Esophagus mucosa (tissue), 1 donor: ENCODE measurements at places on chromosomes 11 and 22.

DNA sequence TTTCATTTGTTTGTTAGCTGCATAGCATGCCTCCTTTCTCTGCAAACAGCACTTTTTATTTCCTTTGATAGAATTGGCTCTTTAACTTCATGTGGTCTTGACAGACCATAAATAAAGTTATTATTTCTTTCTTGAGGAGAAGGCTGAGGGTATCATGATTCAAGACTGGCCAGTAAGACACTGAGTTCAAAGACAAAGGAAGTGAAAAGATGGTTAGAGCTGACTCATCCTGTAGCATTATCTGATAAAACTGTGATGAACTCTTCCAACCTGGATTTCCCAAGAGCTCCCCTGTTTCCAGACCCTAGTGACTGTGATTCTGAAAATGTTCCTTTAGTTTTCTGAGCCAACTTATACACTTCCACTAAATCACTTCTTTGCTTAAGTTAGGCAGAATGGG, 179.3 kb upstream of the FAT3 start:
- ATAC-seq = no peak

GRCh38 chr11:62020661-62021060, 53.2 kb upstream of the FTH1 start:
- no peak for ATAC-seq

DNA sequence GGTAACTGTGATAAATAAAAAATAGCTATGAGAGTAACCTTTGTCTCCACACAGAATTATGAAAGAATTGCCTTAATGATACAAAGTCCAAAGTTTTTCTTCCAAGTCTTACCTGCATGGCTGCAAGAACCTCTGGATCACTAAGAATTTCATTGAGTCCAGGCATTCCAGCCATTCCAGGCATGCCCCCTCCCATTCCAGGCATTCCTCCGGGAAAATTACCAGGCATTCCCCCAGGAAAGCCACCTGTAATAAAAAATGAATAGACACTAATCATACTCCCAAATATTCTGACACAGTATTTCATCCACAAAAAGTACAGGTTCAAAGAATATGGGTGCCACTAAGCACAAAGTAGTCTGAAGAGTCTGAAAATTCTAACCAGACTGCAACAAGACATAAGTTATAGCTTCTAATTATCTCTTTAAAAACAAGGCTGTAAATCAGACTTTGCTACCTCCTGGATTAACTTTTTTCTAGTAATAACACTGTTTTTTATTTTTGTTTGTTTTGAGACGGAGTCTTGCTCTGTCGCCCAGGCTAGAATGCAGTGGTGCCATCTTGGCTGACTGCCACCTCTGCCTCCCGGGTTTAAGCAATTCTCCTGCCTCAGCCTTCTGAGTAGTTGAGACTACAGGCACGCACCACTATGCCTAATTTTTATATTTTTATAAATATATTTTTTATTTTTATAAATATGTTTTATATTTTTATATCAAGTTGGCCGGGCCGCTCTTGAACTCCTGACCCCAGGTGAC, 8.0 kb upstream of the SLC25A17 start:
- no peak for ATAC-seq

DNA sequence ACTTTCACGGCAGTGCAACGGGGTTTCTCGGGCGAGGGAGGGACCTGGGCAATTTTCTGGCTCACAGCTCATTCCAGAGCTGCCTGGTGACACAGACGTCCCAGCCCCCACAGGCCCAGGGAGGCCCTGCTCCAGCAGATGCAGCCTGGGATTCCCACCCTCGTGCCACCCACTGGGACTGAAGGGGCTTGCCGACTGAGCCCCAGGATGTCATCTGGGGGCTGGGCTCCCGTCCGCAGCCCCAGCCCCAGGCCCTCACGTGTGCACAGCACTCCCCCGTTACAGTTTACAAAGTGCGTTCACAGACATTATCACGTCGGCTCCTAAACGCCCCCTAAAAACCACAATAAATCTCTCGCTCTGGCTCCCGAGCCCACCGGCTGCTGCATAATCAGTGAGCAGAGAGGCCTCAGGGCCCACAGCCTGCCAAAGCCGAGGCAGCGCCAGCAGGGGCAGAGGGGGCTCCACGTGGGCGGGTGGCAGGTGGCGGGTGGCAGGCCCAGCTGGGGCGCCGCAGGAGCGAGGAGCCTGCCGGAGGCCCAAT, 76.9 kb upstream of the TCF20 start:
- ATAC-seq = no peak

DNA sequence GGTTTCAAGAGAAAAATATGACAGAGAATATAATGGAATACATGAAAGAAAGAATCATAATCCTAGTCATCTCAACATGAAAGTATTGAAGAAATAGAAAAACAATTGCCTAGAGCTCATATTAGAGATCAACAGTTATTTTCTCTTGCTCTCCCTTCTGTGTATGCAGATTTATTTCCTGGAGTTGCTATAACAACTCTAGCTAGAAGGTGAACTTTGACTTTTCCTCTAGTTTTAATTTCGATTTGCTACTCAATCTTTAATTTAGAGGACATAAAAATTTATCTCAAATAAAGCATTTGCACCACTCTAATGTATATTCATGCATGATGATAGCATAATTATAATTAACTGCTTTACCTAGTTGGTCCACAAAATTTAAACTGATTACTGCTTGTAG, 84.6 kb upstream of the PICALM start:
- no peak for ATAC-seq

DNA sequence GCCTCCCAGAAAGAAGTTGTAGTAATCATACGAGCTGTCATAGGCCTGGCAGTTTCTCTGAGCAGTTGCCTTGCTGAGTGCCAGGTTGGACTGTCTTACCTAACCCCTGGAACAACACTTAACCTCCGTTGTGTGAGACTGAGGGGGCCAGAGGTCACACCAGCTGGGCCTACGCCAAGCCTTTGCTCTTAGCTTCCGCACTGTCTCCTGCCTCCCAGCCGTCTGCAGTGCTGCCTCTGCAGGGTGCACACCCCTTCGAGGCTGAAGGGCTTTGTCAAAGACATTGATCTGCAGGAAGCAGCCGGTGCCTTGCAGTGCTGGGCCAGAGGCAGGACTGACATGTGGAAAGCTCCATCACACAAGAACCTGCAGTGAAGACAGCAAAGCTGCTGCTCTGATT, 16.7 kb downstream of the TAB1 start:
- no peak for ATAC-seq

GRCh38 chr11:116072133-116072532, 567.9 kb upstream of the CADM1 start:
- ATAC-seq = no peak

- no peak for ATAC-seq
These were observed 10.3 kb upstream of the UCP3 start for GRCh38 chr11:74019104-74019738.

DNA sequence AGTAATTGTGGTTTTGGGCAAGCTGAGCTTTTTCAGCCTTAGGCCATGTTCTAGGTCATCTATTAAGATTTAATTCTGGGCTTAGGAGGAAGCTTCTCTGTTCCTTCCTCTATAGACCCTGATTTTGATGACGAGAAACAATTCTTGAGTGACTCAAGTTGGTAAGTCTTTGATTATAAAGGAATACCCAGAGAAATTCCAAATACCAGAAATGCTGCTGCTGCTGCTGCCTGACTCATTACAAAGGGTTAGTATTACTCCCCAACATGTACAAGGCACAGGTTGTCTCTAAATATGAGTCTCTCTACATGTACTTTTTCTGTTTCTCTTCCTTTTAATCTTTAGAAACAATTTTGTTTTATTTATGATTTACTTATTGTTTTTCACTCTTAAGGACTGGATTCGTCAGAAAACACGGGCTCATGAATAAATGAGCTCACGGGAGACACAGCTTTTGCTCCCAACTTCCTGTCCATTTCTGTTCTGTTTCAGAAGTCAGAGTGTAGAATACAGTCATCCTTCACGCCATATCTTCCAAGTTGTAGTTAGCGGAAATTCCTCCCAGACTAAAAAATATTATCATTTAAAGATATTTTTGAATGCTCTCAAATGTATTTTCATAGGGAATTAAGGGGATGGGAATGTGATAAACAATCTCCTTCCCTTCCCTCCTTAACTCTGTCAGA, 31.8 kb upstream of the RBMXL2 start:
- ATAC-seq = no peak

DNA sequence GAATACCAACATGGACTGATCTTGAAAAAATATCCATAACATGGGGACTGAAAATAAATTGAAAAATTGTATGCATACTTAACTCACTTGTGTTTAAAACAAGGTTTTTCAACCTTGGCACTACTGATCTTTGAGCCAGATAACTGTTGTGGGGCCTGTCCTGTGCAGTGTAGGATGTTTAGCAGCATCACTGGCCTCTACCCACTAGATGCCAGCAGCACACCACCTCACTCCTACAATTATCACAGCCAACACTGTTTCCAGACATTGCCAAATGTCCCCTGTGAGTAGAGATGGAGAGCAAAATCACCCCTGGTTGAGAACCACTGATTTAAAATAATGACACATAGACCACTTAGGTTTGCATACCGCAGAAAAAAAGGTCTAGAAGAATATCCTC, 45.0 kb upstream of the SLC1A2 start:
- ATAC-seq = no peak

GRCh38 chr11:11605181-11605580, 16.6 kb downstream of the GALNT18 start:
- no peak for ATAC-seq

DNA sequence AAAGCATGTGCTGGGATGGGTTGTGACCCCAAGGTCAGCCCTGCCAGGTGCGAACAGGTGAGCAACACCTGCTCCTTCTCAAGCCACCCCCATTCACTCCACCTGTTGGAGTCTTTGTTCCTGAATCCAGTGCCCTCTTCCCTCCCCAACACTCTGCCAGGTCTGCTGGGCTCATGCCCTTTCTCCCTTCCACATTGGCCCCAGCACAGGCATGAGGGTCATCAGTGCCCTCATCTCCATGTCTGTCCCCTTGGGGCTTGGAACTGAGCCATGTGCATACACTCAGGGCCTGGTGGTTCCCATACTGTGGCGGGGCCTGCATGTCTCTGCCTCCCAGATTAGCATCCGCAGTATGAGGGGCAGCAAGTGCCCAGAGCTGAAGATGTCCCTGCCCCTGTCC, 19.1 kb downstream of the RFPL2 start:
- no peak for ATAC-seq

- no peak for ATAC-seq
These were observed 54.5 kb downstream of the TRIM44 start for GRCh38 chr11:35717043-35717442.

DNA sequence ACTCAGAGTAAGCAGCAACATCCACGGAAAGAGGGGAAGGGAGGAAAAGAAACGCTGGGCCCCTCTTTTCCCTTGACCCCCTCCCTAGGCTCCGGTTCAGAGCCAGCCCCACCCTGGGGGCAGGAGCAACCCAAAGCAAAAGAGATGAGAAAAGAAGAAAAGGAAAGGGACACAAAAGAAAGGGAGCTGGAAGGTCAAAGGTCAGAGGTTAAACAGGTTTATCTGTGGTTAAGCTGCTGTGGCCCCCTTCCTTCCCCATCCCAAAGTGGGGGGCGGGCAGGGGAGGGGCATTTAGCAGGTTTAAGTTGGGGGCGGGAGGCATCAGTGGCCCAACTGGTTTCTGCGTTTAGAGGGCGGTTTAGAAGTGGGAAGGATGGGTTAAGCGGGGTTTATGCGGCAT, 35.6 kb downstream of the SLC22A12 start:
- no peak for ATAC-seq

DNA sequence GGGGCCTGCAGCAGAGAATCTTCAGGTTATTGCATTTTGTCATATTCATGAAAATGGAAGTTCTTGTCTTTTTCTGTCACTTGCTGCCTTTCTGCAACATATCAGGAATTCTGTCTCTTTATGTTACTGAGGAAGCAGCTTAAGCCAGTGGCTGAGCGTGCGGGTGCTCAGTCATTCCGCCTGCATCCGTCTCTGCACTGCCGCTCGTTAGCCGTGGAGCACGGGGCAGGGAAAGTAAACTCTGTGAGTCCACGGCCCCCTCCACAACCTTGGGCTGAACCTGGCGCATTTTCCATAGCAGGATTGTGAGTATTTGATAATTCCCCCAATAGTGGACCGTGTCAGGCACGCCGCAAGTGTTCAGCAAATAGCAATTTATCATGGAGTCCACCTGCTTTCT, 1007.7 kb downstream of the BRD1 start:
- no peak for ATAC-seq

- ATAC-seq = no peak
These were observed 39.7 kb upstream of the CCDC89 start for GRCh38 chr11:85725510-85726258.

- ATAC-seq = no peak
These were observed 5.5 kb downstream of the PRPF19 start for GRCh38 chr11:60900673-60901404.

DNA sequence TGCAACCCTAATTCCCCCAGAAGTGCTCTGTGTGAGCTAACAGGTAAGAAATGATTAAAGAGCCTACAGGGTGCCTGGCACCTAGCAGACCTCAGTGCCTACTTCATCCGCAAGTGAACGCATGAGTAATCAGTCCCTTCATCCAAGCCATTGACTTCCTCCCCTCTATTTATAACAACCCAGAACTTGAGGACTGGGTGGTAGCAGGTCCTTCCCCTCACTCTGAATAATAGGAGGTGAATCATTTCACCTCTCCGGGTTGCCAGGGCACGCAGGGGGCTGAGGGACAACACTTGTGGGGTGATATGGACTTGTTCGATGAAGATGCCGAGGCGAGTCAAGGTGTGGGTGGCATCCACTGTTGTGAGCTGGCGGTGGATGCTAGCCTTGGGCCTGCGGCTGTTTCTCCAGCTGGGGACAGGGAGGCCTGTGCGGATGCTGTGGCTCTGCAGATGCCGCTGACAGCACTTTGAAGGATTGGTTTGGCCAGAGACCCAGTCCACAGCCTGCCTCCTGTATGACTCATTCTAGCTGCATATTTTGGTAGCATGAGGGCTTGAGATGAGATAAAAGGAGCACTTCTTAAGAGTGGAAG, 11.7 kb upstream of the SORL1-AS1 start:
- peak; percentile 60 for ATAC-seq

- peak; percentile 17 for ATAC-seq
These were observed 105.3 kb upstream of the HSD17B12 start for GRCh38 chr11:43574949-43575912.

GRCh38 chr11:125257190-125257579, 92.6 kb downstream of the PKNOX2 start:
- ATAC-seq = no peak

DNA sequence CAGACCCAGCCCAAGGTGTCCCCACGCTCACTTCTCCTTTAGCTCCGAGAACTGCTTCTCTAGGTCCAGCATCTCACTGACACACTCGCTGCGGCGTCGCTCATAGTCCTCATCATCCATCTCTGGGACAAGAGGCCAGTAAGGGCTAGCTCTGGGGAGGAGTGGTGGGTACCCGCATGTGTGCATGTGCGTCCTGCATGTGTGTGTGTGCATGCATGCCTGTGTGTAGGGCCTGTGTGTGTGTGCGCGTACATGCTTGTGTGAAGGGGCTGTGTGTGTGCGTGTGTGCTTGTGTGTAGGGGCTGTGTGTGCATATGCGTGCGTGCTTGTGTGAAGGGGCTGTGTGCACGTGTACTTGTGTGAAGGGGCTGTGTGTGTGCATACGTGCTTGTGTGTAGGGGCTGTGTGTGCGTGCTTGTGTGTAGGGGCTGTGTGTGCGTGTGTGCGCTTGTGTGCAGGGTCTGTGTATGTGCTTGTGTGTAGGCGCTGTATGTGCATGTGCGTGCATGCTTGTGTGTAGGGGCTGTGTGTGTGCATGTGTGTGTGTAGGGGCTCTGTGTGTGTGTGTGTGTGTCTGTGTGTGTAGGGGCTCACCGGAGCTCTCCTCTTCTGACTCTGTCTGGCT, 3.3 kb downstream of the BRMS1 start:
- no peak for ATAC-seq

GRCh38 chr11:7490535-7490934, 5.2 kb downstream of the OLFML1 start:
- ATAC-seq = no peak
